Adrenal gland (tissue), 19 donors: ENCODE measurements at places on chromosomes 3 and 15. TPM values are rescaled to one million over a fixed set of nuclear protein-coding genes. Genes with fewer than 3 reads are reported as not detected.
A peak's percentile ranks its signal among the peaks of the same experiment; 100 is the strongest.

- no peak for DNase-seq
Observed at GRCh38 chr3:13078163-13078905, 5.1 kb upstream of the IQSEC1 start.

Gene CACNA1D
- total RNA-seq = 111 TPM

- DNase-seq = no peak
Observed at GRCh38 chr3:48064292-48064829, 48.1 kb upstream of the MAP4 start.

GRCh38 chr15:54687628-54688027, 509.1 kb downstream of the RSL24D1 start:
- DNase-seq = no peak

- DNase-seq = no peak
Observed at GRCh38 chr3:151008699-151009098, 36.2 kb upstream of the CLRN1 start.

DNA sequence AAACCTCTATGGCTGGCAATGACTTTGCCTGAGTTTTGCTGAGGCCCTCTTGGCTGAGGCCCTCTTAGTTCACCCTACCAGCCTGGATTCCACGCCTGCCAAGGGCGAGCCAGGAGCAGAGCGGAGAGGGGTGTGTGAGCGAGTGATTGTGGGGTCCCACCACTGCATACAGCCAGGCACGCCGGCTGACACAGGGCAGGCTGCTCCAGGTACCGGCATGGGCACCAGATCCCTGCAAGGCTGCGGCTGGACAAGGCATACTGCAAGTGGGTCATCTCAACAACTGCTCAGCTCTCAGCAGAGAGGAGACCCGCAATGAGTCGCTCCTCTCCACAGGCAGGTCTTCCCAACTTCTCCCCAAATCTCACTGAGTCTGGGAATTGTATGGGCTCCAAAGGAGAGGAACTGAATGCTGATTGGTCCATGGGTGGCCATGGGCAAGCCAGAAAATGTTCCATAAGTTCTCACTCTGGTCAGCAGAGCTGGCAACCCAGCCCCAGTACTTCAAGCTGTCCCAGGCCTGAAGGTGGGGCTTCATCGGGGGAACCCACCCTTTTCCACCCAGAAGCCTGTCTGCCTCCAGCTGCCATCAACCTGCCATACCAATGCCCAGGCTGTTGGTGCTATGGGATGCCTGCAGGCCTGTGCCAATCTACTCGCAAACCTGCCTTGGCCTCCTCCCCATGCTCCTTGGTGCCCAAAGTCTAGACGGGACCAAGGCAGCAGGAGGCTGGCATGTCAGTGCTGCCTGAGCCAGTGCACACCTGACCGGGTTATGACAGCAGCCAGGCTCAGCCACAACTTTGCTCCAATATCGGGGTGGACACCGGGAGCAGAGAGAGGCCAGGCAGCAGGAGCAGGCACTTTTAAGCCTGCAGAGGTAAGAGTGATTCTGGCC, 1273.6 kb upstream of the GBE1 start:
- no peak for DNase-seq

DNA sequence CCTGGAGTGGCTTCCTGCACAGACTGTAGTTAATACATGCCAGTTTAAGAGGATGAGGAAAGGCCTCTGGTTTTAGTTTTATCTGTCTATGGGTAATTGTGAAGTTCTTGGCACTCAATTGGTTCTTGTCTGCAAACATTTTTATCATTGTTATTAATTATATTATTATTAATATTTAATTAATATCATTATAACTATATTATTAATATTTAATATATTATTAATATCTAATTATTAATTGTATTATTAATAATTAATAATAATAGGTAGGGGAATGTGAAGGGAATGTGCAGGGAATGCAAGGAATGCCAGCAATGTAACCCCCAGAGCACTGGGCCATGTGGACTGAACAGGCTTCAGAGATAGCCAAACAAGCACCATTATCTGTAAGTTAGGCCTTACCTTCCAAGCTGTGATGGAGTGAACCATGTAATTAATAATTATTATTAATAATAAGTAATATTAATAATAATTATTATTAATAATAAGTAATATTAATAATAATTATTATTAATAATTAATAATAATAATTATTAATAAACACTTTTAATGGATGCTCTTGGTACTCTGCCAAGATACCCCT, 79.8 kb upstream of the NMNAT3 start:
- DNase-seq = no peak

- no peak for DNase-seq
Observed at GRCh38 chr3:184642631-184643285, 69.1 kb downstream of the MAGEF1 start.

Gene CYP8B1
- 0.08 TPM for total RNA-seq

GRCh38 chr3:188214442-188214841, 60.5 kb downstream of the LPP start:
- peak; percentile 22 for DNase-seq

Gene ADGRG7
- not detected for total RNA-seq

DNA sequence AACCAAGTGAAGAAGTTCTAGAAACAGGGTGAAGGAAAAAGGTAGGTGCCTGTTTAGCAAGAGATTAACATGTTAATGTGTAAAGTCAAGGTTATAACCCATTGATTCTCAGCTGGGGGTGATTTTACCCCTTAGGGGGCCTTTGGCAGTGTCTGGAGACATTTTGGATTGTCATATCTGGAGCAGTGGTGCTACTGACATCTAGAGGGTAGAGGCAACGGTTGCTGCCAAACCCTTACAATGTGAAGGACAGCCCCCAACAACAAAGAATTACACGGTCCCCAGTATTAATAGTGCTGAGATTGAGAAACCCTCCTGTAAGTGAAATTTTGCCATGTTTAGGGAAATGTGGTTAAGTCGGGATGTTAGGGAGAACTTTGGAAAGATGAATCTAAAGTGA, 74.7 kb downstream of the CRYBG3 start:
- no peak for DNase-seq

DNA sequence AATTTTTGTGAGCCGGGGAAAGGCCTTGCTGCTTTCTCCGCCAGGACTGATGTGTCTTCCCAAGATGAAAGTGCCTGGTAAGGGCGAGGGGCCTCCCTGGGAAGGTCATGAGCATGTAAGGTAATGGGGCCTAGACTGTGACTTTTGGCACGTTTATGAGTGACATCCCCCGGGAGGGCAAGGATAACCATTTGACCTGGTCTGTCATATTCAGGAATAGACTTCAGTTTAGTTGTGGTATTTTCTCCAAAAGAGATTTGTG, 631 bp upstream of the CNBP start:
- peak; percentile 35 for DNase-seq

GRCh38 chr3:129412542-129413198, 15.8 kb downstream of the EFCAB12 start:
- DNase-seq = peak; percentile 7
